ENCODE measurements at places on chromosomes 7 and 10.

DNA sequence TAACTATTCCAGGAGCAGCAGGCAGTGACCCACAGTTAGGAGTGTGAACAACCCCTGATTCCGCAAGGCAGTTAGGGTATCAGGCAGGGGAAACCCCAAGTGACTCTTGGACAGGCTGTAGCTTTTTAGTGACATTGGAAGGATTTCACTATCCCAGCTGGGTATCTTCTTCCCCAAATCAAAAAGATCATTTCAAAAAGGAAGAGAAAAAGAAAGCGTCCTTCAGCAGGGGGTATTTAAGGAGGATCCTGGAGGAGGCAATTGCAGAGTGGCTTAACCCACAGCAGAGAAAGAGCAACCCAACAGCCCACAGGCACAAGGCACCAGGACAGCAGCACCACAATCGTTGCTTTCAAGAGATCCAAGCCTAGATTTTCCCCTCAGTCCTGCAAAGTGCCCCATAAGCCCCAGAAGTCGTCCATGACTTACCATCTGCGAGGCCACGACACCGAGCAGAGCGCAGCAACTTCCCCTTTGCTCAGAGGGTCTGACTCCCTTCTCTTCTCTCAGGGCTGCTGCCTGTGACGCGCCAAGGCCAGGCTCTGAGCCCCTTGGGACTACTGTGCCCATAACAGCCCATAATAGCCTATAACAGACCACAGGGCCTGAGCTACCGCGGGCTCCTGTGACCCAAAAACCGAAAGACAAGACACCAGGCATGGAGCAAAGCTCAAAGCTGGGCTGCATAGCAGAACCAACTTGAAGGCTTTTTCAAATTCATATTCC, 19.8 kb downstream of the PIK3AP1 start:
- DNase-seq = no peak

- DNase-seq = no peak
Observed at GRCh38 chr7:91351374-91351773, 87.1 kb downstream of the FZD1 start.

DNA sequence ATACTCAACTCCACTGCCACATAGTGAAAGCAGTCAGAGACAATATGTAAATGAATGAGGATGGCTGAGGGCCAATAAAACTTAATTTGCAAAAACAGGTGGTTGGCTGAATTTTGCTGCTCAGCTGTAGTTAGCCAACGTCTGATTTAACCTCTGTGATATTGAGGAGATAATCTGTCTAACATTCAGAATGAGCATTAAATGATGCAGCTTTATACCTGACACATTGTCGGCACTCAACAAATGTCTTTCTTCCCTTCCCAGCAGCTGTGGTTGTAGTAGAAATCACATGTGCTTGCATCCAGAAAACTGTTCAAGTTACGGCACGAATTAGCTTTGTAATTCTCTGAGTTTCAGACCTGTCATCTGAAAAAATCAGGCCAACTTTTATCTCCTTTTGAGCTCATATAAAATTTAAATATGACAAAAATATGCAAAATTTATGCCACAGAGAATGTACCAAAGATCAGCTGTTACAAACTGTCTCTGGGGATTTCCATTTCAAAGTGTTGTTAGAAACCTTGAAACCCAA, 1239.7 kb downstream of the GATA3 start:
- no peak for DNase-seq

DNA sequence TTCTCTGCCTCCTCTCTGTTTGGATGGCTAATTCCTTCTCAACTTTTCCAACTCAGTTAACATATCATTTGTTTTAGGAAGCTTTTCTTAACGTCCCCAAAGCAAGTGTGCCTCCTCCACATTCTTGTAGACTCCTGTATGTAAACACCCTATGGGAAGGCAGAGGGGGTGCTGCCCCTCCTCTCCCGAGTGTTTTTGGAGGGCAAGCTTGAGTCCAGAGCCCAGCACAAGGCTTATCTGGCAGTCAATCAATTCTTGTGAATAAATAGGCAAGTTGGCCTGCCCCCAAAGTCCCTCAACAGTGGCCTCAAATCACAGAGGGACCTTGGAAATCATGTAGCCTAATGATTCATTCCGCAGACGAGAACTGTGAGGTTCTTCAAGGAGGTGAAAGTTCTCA, 305.6 kb downstream of the RPS24 start:
- no peak for DNase-seq

DNA sequence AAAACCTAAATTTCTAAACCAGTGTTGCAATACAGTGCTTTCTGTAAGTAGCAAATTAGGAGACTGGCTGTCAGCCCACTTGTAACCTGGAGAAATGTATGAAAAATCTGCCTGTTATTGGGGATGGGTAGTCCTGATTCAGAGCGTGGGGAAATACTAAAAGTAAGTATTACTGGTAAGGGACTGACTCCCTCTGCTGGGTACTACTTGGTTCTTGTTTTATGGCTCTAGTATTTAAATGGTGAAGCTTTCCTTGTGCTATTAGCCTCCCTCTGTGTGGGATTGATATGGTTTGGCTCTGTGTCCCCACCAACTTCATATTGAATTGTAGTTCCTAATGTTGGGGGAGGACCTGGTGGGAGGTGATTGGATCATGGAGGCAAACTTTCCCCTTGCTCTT, 886.1 kb downstream of the SORCS1 start:
- DNase-seq = no peak

DNA sequence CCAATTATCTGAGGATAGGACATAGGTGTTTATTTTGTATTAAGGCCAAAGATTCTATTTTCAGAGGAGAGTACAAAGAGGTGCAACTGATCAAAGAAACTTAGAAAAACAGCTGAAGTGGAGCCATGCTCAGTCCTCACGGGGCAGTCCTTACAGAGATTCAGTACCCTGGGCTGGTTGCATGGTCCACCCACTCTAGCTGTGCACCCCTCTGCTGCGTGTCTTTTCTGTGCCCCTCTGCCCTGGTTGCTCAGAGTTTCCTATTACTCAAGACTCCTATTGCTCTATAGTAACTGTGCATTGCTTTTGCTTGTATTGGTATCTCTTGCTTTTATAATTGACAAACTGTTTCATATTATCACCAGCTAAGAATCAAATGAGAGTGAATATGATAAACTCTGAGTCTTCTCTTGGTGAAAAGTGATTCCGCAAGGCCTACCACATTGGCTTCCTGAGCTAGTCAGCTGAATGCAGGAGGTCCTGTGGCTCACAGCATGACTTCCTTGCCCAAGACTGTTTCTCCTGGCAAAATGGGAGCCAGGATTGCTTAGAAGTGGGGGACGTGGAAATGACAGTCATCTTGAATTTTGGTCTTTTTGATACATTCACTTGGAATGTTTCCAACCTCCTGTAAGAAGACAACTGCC, 137.0 kb downstream of the GLCCI1 start:
- no peak for DNase-seq
